ENCODE measurements at places on chromosomes 7 and 10. TPM values are rescaled to one million over a fixed set of nuclear protein-coding genes. Genes with fewer than 3 reads are reported as not detected.
A peak's percentile ranks its signal among the peaks of the same experiment; 100 is the strongest.

Gene AP1S1
- total RNA-seq = 66.1 TPM

Gene IGF2BP3
- 0.68 TPM for total RNA-seq

Gene GNGT1
- total RNA-seq = not detected

Gene SPDYE5
- not detected for total RNA-seq

Gene NUTM2E
- not detected for total RNA-seq

Gene C7orf57
- total RNA-seq = not detected

Gene UNC5B
- total RNA-seq = 2.0 TPM

Gene SLC16A12
- 0.53 TPM for total RNA-seq

Gene CLCN1
- total RNA-seq = 0.18 TPM

GRCh38 chr7:48255046-48255445, 83.8 kb downstream of the ABCA13 start:
- DNase-seq = no peak

DNA sequence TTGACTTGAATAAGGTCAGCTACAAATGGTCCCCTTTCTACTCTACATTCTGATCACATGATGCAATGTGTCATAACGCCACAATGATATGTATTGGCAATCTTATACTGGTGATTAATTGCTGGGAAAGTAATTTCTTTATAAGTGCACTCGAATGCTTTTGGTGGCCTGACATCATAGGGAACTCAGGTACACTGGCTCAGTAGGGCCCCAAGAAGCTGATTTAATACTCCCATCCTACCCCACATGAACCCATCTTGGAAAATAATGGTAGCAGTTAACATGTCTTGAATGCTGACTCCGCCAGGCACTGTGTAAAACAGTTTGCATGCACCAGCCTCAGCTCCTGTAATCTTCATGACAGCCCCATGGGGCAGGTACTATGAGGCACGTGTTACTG, 186.9 kb downstream of the SNX10 start:
- DNase-seq = no peak

DNA sequence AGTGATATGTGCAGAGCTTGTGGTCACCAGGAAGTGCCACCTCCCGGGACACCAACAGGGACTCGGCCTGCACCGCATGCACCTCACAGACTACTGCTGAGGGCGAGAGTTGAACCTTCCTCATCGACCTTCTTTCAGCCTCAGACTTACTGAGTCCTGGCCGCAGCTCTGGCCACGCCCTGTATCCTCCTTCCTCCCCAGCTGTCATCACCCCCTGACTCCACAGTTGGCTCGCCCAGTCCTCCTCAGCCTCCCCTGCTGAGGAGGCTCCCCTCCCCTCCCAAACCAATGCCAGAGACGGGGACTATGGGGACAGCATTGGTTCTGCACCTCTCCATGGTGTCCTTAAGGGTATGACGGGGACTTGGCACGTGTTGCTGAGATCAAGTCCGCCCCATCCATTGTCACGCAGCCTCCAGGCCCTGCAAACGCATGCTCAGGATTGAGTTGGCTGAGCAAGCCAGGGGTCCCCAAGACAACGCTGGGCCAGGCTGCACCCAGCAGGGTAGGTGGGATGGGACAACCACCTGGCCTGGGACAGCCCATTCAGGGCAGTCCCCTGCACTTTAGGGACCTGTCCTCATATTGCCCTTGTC, 49.0 kb downstream of the YKT6 start:
- DNase-seq = no peak

DNA sequence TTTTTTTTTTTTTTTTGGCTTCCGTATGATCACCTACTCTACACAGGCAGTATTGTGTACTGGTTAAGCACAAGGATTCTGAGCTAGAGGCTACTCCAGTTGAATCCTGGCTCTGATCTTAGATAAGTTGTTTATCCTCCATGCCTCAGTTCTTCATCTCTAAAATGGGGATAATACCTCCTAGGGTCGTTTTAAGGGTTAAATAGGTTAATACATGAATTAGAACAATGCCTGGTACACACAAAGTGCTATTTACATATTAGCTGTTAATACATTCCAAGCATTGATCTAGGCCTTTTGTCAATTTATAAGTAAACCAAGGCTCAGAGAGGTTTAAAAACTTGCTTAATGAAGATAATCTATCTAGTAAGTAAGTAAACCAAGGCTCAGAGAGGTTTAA, 59.0 kb downstream of the ST7 start:
- DNase-seq = no peak

GRCh38 chr7:87106974-87107612, 45.2 kb upstream of the DMTF1 start:
- no peak for DNase-seq

DNA sequence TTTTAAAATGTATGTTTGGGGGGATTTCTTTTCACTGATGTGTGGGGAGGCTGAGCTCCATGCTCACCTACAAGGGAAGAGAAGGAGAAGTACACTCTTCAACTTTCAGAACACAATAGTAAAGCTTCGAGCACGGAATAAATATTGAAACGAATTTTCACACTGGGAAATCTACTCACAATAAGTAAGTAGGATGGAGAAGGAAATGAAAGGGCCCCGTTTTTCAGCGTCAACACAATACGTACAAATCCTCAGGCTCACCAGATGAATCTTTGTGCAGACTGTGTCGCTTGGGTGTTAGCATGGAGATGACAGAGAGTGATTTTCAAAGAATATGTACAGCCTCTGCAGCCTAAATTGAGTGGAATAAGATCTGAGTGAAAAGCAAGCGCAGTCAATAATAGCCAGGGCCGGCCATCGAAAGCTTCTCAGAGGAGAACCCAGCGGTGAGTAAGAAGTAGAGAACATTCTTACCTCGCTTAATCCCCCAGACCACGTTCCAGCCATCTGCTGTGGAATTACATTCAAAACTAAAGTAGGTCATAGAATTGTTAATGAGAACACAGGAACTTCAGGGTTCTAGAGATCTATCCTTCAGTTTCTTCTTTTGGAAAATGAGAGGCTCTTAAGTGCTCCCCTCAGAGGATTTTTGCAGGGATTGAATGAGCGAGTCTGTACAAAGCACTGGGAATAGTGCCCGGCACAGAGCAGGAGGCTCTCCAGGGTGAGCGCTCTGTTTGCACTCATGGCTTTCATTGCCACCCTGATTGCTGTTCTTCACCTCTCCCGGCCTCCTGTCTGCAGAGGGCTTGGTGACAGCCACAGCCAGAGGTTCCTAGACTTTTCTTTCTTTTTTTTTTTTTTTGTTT, 292.8 kb downstream of the SFMBT2 start:
- no peak for DNase-seq

GRCh38 chr7:21412957-21413356, 14.9 kb upstream of the SP4 start:
- DNase-seq = no peak

DNA sequence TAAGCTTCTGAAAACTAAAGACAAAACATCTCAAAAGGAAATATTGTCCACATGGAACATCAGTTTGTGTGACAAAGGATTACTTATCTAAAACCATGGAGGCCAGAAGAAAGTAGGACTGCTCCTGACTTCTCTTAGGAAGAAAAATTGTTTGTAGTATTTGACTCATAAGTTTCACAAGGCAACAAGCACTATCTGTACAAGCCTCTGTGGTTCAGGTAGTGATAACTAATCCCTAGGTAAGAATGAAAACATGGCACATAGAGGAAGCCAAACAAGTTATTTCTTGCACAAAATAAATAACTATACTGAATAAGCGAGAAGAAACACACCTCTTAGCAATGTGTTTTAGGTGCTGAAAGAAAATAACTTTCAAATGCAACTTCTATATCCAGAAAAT, 30.3 kb downstream of the TFPI2 start:
- DNase-seq = no peak

DNA sequence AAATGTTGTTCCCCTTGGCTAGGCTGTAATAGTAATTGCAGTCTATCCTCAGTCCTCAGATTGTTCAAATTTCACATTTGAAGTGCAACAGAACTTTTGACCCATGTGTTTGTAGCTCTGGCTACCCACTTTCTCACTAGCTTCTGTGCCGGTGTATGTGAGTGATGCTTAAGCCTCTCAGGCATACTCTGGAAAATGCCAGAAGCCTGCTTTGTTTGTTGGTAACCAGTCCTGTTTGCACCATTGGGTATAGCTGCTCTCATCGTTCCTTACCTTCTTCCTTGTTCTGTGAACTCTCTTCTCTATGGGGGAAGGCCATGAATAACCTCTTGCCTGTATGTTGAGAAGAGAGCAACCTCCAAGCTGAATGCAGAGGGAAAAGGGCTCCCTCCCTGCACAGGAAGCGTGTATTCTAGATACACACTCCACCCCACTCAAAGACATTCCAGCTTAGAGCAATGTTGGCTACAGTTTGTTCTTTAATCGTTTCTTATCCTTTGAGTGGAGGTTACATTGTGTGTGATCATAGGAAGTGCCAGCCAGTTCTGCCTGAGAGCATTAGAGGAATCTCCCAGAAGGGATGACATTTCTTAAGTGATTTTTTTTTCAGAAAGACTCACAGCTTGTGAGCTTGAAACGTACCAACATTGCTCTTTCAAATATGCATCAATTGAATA, 40.5 kb downstream of the C1QL3 start:
- DNase-seq = no peak

DNA sequence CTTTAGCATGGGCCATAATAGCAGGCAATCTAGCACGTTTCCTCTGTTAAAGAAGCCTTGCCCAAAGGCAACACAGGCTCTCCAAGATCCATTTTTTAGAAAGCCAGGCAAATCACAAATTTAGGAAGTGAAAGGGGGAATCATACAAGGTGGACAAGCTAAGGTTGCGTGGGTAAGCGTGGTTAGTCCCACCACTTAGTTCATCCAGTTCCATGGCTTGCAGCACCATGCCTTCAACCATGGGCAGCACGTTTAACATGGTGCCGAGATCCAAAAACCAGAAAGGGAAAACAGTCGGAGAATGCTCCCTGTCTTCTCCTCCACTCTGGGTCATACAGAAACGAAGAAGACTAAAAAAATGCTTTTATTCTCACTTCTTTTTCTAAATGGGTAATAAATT, 234.4 kb upstream of the IMMP2L start:
- no peak for DNase-seq

DNA sequence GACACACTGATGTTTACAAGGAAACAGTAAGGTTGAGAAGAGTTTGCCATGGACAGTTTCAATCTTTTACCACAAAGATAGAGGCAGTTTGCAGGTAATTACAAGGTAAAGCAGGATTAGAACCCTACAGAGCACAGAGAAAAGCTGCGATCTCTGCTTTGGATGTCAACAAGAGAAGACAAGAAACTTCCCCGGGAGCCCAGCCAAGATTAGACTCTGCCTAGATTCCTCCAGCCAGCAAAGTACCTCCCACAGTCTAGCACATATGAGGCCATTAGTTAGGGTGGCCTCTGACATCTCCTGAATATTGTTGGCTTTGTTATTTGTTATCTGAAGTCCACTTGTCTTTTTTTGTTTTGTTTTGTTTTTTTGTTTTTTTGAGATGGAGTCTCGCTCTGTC, 178.1 kb downstream of the CALN1 start:
- DNase-seq = peak; percentile 57

- DNase-seq = no peak
These were observed 445.8 kb downstream of the AUTS2 start for GRCh38 chr7:70044064-70044463.

DNA sequence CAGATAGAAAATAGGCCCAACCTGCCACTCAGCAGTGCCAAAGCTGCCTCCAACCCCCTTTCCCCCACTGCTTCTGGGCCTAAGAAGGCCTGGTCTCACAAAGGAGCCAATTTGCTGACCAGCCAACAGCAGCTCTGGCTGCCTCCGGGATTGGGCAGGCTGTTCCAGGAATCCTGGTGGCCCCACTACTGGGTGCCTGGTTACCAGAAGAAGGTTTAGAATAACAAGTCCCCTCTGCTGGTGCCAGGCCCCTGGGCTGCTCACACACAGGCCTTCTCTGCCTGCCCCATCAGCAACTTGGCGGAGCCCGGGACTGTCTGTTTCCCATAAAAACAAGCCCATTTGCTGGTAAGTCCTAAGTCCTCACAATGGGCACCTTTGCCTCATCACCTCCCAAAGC, 1.2 kb downstream of the PHKG1 start:
- DNase-seq = no peak

DNA sequence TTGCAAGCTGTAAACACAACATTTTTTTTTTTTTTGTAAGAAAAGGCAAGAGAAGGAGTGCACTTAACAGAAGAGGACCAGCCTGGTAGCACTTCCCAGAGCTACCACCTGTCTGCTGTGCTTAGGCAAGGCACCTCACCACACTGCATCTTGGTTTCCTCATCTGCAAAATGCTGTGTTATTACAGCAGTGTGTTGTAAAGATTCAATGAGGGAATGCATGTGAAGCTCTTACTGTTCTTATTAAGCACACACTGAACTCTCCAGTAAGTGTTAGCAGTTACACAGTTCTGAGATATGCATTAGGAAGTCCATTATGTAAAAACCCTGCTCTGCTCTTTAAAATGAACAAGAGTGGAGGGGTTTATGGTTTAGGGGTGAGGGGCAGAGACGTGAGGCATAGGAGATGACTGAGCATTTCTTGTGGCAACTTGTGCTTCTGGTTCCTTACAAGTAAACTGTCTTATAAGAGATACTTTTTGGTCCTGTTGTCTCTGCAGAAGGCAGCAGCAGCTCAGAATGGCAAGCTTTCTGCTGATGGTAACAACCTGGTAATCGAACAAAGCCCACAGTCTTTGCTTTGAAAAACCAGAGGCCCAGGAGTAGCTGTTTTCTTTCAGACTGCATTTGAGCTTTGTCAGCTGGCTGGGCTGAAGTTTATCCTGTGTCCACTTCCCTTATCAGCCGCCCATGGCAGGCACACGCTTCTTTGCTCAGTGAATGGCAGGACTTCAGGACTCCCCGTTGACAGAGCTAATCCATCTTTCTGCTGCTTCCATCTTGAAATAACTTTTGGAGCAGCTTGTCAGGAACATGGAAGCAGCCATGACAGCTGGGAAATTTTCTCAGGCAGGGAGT, 98.8 kb upstream of the BMPER start:
- no peak for DNase-seq

DNA sequence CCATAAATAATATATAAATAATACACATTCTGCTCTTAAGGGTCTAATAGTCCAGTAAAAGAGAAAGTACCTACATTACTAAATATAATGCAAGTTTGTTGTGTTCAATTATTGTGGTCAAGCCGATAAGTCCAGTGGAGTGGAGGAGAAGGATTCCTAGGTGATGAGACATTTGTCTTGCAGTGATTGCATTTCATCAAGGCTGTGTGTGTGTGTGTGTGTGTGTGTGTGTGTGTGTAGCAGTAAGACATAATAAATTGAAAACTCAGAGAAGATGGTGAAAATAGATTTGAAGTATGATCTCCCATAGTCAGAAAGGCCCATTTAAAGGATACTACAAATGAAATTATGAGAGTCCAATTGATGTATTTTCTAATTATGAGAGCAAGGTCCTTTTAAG, 192.5 kb upstream of the SEMA3C start:
- no peak for DNase-seq

Data from adrenal gland (tissue), 19 donors.